ENCODE measurements at places on chromosomes 11 and 22.

GRCh38 chr11:47686151-47686550, 29.0 kb downstream of the AGBL2 start:
- DNase-seq: no peak

GRCh38 chr11:82539669-82540068, 194.0 kb downstream of the FAM181B start:
- no peak for DNase-seq

- no peak for DNase-seq
Measured at GRCh38 chr11:72744474-72744873, 7.7 kb downstream of the ARAP1 start.

DNA sequence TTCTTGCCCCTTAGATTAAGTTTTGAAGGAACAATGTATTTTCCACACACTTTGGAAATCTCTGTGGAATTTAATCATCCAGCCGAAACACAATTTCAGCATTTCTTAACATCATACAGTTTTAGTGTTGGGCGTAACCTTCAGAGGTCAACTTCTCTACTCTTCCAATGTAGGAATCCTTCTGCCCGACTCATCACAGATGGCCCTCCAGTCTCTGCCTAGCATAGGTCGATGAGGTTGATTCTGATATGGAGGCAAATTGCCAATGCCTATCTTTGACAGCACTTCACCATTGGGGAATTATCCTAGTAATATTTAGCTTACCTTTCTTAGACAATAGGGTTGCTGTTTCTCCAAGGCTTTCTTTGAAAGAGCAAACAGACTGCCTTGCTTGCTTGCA, 175.7 kb upstream of the TTC12 start:
- no peak for DNase-seq

GRCh38 chr11:1987024-1987423, 10.6 kb downstream of the H19 start:
- DNase-seq: no peak

DNA sequence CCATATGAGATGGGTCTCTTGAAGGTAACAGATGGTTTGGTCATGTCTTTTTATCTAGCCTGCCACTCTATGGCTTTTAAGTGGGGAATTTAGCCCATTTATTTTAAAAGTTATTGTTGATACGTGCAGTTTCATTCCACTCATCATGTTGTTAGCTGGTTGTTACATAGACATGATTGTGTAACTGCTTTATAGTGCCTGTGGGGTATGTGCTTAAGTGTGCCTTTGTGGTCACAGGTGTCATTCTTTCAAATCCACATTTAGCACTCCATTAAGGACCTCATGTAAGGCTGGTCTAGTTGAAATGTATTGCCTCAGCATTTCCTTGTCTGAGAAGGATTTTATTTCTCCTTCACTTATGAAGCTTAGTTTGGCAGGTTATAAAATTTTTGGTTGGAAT, 263.8 kb upstream of the LUZP2 start:
- DNase-seq: no peak

DNA sequence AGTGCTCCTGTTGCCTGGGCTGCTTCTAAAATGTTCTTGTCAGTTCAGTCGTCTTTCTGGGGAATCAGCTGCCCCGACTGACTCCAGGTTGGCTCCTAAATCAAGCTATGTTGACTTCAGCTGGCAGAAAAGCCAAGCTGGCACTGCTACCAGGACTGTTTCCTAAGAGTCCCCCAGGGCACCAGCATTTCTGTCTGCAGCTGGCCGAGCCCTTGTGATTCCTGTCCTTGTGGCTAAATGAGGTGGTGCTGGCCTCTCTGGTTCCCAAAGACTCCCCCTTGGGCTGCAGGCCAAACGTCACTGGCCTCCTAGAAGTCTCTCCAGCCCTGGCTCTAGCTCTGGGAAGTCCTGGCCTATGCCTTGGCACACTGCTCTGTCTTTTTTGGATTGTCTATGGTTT, 31.1 kb downstream of the GRAMD1B start:
- no peak for DNase-seq
